ENCODE measurements at places on chromosomes 12 and 14. TPM values are rescaled to one million over a fixed set of nuclear protein-coding genes. Genes with fewer than 3 reads are reported as not detected.

DNA sequence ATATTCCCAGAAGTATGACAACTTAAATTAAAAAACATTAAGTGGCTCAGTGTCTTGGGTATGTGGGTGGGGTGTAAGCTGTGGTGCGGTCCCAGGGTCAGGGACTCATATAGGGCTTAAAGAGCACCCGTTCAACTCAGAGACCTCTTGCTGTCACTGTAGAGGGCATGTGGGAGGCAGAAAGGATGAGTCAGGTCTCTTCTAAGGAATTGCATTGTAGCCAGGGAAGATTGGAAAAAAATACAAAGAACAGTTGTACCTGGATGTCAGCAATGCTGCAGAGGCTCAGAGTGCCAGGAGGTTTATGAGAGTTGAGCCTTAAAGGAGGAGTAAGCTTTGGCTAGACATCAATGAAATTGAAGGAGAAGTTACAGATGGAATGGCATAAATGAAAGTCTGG, 104.1 kb downstream of the MYRFL start:
- no peaks in the 10 kb centered on the region for H3K36me3 ChIP-seq
- no peak overlapping the region for H3K27ac ChIP-seq
- H3K27me3 ChIP-seq = no peaks in the 10 kb centered on the region
- DNase-seq = no peak

DNA sequence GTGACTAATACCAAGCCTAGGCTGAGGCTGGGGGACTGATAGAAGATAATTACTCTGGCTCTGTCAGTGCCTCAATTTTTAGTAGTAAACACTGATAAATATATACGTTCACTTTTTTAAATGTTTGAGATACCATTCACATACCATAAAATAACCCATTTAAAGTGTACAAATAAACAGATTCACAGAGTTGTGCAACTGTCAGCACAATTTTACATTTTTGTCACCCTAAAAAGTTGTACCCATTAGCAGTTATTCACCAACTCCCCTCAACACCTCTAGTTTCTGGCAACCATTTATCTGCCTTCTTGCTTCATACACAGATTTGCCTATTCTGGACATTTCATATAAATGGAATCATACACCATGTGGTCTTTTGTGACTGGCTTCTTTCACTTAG, 15.1 kb downstream of the PPP1R12A start:
- H3K36me3 ChIP-seq = no peaks in the 10 kb centered on the region
- no peak overlapping the region for H3K27ac ChIP-seq
- DNase-seq = no peak
- H3K4me3 ChIP-seq = no peak overlapping the region

- H3K4me3 ChIP-seq = no peak overlapping the region
- peak overlapping the region; percentile 67 for H3K27ac ChIP-seq
- peaks cover 17% of the 10 kb centered on the region for H3K4me1 ChIP-seq
- peaks cover 16% of the 10 kb centered on the region for H3K36me3 ChIP-seq
Measured at GRCh38 chr14:23559926-23560520, 4.0 kb downstream of the THTPA start.

DNA sequence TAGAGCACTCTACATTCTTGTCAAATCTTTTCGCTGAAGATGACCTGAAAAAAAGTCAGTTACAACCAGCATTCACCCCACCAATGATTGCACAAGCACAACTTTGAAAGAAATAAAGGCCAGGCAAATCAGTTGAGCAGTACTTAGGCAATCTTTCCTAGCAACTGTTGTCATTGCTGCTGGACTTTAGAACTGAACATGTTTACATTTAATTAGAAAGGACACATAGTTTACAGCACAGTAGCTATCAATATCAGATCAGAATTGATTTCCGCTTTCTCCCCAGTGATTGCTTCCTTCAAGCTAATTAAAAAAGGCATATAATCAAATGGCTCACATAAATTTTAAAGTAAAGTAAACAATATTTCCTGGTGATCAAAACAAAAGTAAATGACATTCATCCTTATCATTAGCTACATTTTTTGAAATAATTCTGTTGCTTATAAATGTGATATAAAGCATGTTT, 128.4 kb downstream of the FOXA1 start:
- H3K4me1 ChIP-seq = peaks cover 27% of the 10 kb centered on the region
- no peaks in the 10 kb centered on the region for H3K27me3 ChIP-seq
- peaks cover 33% of the 10 kb centered on the region for H3K36me3 ChIP-seq
- no peak for DNase-seq
- H3K4me3 ChIP-seq = peak overlapping the region; percentile 48

DNA sequence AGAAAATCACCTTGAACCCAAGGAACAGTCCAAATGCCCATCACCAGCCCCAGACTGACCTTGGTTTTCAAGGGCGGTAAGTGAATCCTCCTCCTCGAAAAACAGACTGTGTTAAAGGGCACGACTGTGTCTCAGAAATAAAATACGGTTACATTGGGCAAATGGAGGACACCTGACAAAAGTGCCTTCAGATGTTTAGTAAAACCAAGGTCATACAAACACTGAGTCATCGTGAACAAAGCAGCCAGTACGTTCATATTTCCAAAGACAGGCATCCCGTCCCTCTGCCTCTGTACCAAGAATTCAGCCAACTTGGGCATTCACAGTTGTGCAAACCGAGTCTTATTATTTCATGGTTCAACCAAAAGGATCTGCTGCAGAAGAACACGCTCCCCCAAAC, 25.9 kb downstream of the FOXN3 start:
- peaks cover 21% of the 10 kb centered on the region for H3K27me3 ChIP-seq
- H3K4me1 ChIP-seq = no peaks in the 10 kb centered on the region
- H3K27ac ChIP-seq = no peak overlapping the region
- DNase-seq = no peak
- H3K4me3 ChIP-seq = no peak overlapping the region
- H3K36me3 ChIP-seq = no peaks in the 10 kb centered on the region

Gene AACS
- total RNA-seq = 38.8 TPM

Gene ENDOU
- not detected for total RNA-seq
